ENCODE measurements at places on chromosomes 1 and 21. TPM values are rescaled to one million over a fixed set of nuclear protein-coding genes. Genes with fewer than 3 reads are reported as not detected.

RAB42 gene
- 5.5 TPM for polyA plus RNA-seq

ERO1B gene
- 0.79 TPM for polyA plus RNA-seq

RNF207 gene
- 25.4 TPM for polyA plus RNA-seq

CHIA gene
- not detected for polyA plus RNA-seq

TRMT1L gene
- polyA plus RNA-seq = 12.2 TPM

PRAMEF6 gene
- not detected for polyA plus RNA-seq

B3GALT5 gene
- polyA plus RNA-seq = 0.35 TPM

PGLYRP4 gene
- polyA plus RNA-seq = not detected

ADCY10 gene
- polyA plus RNA-seq = 0.15 TPM

GRCh38 chr1:234621657-234622335 lies 11.8 kb upstream of the IRF2BP2 start:
- no peak for DNase-seq

GRCh38 chr1:220962031-220962751 lies 82.9 kb downstream of the HLX start:
- no peak for DNase-seq

- DNase-seq = peak; percentile 4
These were observed 1143.6 kb upstream of the ADGRL2 start for GRCh38 chr1:80657044-80657643.

GRCh38 chr1:239389703-239390102 lies 3.3 kb downstream of the CHRM3 start:
- DNase-seq = peak; percentile 17

- peak; percentile 43 for DNase-seq
These were observed 37.3 kb downstream of the RGL1 start for GRCh38 chr1:183841950-183842794.

DNA sequence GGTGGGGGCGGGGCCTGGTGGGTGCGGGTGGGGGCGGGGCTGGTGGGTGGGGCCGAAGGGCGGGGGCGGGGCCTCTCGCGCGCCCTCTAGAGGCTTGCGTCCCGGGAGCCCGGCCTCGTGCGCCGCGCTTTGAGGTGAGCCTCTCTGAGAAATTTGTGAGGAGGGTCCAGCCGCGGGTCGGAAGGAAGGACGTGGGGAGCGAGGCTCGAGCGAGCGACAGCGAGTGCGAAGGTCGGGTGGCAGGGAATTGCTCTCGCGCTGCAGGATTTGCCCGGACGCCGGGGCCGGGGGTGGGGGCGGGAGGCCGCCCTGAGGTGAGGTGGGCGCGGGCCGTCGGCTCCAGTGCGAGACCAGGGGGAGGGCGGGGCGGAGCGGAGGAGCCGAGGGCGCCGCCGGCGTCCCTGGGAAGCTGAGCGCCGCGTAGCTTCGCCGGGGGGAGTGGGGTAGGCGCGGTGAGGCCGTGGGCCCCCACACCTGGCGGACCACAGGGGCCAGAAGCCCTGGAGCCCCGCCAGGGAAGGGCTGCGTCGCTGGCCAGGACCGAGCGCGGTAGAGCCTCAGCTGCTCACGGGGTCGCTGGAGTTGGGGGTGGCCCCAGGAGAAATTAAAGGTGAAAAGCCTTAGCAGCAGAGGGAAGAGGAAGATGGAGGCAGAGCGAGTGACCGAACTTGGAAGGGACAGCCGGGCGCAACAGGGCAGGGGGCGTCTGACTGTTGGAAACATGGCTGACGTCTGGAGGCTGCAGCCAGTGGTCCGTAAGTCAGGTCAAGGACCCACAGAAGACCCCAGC lies 754 bp upstream of the LSS start:
- peak; percentile 86 for DNase-seq

DNA sequence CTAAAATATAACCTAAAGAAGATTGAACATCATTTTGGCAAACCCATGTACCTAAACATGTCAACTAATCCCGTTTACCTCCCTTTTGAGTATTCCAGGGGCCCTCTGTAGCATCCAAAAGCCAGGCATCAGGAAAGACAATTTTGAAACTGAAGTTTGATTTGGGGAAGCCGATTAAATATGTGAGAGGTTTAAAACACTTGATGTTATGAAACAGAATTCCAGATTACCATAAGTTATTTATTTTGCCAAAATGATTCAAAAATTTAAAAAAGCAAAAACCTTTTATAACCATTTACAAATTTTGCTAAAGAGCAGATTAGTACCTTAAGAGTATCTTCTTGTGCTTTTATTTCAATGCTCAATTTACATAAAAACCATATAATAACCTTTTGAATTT lies 23.3 kb downstream of the ZNF648 start:
- no peak for DNase-seq

GRCh38 chr1:225950905-225951497 lies 10.0 kb upstream of the LEFTY2 start:
- DNase-seq = no peak

DNA sequence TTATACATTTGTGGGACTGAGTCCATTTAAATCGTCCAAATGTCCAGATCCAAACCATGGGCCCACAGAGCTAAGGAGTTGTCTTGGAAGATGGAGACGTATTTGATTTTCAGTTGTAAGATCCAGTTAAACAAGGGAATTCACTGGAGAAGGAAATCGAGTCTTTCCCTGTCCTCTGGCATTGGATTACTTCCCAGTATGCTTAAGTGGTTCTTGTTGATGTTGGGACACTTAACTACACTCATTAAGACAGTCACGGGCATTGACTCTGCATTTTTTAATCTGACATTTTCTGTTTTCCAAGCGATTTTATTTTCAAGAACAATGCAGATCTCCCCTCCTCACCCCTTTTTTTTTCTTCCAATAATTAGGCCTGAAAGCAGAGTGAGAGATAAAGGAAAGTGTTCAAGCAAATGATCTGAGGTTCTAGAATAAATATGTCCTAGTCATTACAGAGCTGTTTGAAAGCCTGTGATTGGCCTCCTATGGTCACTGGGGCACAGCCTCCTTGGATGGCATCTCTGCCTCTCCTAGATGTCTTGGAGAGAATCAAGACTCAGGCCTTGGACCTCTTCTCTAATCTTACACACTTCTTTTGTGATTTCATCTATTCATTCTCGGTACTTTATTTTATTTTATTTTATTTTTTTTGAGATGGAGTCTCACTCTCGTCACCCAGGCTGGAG lies 48.9 kb downstream of the CD247 start:
- DNase-seq = no peak

DNA sequence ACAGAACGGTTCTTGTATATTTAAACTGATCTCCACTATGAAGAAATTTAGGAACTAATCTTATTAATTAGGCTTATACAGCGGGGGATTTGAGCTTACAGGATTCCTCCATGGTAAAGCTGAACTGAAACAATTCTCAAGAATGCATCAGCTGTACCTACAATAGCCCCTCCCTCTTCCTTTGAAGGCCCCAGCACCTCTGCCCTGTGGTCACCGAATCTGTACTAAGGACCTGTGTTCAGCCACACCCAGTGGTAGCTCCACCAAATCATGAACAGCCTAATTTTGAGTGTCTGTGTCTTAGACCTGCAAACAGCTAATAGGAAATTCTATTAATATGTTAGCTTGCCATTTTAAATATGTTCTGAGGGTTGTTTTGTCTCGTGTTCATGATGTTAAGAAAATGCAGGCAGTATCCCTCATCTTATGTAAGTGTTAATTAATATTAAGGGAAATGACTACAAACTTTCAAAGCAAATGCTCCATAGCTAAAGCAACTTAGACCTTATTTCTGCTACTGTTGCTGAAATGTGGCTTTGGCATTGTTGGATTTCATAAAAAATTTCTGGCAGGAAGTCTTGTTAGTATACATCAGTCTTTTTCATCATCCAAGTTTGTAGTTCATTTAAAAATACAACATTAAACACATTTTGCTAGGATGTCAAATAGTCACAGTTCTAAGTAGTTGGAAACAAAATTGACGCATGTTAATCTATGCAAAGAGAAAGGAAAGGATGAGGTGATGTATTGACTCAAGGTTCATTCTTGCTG lies 147.2 kb downstream of the NR5A2 start:
- no peak for DNase-seq

GRCh38 chr1:154316704-154317103 lies 4.2 kb upstream of the AQP10 start:
- no peak for DNase-seq

DNA sequence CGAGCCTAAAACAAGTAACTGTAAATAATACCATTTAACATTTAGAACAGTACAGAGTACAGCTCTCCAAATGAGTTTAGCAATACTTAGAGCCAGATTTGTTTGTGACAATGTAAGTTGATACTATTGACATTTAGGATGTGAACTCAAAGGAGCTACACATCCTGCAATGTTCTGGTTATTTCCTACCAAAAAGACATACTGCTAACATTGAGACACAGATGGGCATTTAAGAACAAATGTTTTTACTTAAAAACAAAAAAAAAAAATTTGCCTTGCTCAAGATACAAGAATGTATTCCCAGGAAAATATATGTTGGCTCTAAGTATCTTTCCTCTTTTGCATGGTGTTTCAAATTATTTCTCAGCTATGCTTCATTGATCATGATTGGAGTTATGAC lies 1464.8 kb upstream of the PRMT6 start:
- DNase-seq = no peak

- no peak for DNase-seq
These were observed 50.5 kb upstream of the GFI1 start for GRCh38 chr1:92536980-92537884.

- DNase-seq = peak; percentile 37
These were observed 143.3 kb downstream of the DYRK1A start for GRCh38 chr21:37509802-37510393.

DNA sequence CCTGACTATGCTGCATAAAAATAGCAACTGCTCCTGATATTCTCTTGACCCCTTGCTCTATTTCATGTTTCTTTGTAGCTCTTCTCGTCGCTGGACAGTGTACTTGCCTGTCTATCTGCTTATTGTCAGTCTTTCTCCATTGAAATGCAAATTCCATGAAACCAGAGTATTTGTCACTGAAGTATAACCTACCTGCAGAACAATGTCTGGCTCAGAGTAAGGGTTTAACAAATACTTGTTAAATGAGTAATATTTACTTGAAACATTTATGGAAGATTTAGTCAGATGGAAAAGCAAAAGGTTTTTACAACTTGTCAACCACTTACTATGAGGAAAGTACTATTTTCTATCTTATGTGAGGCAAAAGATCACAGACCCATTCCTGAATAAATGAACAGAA lies 19.9 kb upstream of the ERICH3 start:
- no peak for DNase-seq

DNA sequence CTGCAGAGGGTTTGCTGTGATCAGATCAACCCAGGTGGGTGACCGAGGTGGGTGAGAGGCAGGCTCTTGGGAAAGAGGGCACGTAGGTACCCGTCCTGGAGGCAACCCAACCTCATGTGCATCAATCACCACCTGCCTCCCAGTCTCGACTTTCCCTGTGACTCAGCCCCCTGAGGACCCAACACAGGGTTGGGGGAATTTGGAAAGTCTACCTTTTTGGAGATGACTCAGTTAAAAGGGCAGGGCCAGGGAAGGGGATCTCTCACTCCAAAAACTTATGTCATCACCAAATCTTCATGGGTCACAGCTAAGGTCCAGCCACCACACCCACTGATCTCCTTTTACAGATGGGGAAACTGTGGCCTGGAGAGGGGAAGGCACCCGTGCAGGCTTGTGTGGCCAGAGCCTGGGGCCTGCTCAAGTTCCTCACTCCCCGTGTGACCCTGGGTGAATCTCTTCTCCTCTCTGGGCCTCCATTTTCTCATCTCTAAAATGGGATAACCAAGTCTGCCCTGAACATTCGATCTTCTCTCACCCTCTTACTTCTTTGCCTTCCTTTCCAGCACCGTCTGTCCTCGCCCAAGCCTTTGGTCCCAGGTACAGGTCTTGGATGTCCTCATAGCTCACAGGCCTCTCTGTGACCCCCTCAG lies 34.6 kb upstream of the WNT4 start:
- no peak for DNase-seq

DNA sequence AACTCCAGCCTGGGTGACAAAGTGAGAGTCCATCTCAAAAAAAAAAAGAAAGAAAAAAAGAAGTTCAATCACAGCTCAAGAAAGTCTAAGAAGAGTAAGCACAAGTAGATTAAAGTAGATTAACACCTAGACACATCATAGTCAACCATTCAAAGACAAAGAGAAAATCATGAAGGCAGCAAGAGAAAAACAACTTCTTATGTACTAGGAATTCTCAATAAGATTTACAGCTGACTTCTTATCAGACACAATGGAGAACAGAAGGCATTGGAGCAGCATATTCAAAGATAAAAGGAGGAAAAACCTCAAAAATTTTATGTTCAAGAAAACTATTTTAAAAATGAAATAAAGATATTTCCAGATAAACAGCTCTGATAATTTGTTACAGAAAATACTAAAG lies 147.3 kb downstream of the LBR start:
- DNase-seq = no peak

GRCh38 chr1:207077470-207078377 lies 10.9 kb upstream of the C4BPB start:
- DNase-seq = peak; percentile 59

DNA sequence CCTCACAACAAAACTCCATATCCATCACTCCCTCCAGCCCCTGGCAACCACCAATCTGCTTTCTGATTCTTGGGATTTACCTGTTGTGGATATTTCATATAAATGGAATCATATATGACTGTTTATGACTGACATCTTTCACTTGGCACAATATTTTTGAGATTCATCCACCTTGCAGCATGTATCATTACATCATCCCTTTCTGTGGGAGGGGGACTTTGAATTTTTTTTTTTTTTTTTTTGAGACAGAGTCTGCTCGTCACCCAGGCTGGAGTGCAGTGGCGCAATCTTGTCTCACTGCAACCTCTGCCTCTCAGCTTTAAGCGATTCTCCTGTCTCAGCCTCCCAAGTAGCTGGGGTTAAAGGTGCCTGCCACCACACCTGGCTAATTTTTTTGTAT lies 128.2 kb downstream of the ITSN1 start:
- no peak for DNase-seq

DNA sequence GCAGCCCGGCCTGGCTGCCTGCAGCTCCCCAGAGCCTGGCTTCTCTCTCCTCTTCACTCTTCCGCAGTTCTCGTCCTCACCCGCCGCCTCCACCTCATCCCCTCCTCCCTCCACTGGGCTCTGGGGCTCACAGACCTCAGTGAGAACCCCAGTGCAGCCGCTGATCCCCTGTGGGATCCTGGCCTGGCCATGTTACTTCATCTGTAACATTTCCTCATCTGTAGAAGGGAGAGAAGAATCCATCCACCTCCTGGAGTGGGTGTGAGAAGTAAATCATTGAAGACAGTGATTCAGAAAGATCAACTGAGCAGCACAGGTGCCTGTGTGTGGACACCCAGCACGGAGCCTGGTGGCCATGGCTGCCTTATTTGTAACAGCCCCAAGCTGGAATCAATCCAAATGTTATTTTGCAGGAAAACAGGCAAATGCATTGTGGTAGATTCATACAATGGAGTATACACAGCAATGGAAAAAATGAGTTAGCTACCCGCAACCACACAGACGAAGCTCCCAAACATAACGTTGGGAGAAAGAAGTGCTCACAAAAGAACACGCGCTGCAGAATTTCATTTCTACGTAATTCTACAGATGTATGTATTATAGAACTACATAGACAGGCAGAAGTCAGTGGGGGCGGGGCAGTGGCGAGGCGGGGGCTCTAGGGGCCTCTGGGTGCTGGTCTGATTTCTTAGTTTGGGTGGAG lies 8.7 kb downstream of the LAPTM5 start:
- DNase-seq = no peak

- no peak for DNase-seq
These were observed 24.9 kb upstream of the RGS16 start for GRCh38 chr1:182629080-182629479.

- no peak for DNase-seq
These were observed 12.8 kb downstream of the RGL1 start for GRCh38 chr1:183817576-183818288.
